ENCODE measurements at places on chromosomes 12 and 14.

- DNase-seq = no peak
Measured at GRCh38 chr12:123229051-123229450, 3.9 kb downstream of the MPHOSPH9 start.

- DNase-seq = no peak
Measured at GRCh38 chr12:3564411-3564810, 73.4 kb downstream of the PRMT8 start.

GRCh38 chr12:131103669-131104462, 150.2 kb downstream of the ADGRD1 start:
- no peak for DNase-seq

DNA sequence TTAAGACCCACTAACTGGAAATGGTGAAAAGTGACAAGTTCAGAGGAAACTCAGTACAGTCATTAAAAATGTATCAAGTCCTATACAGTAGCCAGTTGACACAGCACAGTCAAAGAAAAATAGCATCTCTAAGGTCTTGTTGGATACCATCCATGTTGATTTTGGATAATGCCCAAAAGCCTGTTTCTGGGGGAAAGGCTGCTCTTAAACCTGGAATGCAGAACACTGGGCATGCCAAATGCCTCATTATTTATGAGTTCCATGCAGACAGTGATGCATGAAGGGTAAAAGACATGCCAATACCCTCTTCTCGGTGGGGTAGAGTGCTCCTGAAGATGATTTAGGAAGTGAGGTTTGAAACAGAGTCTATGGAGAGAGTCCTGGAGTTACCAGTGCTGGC, 29.6 kb downstream of the KCNK13 start:
- DNase-seq = no peak

DNA sequence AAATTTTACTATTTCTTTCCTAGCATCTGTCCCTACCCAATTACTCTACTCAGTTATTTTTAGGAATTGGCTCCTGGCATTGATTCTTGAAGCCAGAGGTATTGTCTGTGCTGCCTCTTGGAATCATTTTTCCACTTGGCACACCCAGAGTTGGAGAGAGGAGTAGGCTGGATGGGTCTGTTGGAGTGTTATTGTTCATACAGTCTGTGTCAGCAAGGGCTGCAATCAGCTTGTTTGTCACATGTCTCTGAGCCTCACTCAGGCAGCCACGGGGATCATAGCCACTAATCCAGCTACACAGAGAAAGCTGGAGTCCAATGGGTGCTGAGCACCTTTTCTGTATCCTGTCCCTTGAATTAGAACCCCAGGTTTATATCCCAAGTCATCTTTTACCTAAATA, 176.0 kb upstream of the DYRK2 start:
- no peak for DNase-seq

GRCh38 chr12:28506271-28506670, 316.0 kb downstream of the CCDC91 start:
- DNase-seq = no peak

DNA sequence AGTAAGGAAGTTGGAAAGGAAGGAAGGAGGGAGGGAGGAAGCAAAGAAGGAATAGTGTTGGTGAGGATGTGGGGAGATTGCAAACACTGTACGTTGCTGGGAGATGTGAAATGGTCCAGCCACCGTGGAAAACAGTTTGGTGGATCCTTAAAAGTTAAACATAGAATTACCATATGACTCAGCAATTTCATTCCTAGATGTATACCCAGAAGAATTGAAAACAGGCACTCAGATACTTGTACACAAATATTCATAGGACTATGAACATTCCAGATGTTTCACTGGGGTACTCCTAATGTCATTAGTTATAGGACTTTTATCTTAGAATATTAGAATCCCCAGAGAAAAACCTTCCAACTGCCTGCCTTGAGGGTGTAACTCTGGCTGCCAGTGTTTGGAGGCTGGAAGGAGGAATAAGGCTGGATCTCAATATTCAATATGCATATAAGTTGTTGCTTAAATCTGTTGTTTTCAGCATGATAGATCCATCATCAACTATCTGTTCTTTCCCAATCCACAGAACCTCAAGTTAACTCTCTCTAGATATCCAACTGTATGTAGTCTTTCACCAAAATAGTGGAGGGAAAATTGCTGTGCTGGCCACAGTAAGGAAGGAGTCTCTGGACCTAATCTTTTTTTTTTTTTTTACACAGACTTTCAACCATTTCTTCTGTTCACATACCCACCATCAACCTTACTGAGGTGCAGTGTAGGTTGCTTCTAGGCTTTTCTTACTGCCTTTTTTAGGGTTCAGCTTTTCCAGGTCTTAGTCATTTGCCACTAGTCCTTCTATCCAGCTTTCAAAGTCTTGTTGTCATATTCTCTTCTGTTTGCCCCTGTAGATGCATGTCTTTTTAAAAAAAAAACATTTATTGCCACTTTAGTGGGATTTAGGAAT, 94.5 kb downstream of the DNAI7 start:
- no peak for DNase-seq

GRCh38 chr12:111439657-111440151, 34.0 kb downstream of the SH2B3 start:
- no peak for DNase-seq

GRCh38 chr12:25320123-25321006, 69.6 kb upstream of the KRAS start:
- no peak for DNase-seq

DNA sequence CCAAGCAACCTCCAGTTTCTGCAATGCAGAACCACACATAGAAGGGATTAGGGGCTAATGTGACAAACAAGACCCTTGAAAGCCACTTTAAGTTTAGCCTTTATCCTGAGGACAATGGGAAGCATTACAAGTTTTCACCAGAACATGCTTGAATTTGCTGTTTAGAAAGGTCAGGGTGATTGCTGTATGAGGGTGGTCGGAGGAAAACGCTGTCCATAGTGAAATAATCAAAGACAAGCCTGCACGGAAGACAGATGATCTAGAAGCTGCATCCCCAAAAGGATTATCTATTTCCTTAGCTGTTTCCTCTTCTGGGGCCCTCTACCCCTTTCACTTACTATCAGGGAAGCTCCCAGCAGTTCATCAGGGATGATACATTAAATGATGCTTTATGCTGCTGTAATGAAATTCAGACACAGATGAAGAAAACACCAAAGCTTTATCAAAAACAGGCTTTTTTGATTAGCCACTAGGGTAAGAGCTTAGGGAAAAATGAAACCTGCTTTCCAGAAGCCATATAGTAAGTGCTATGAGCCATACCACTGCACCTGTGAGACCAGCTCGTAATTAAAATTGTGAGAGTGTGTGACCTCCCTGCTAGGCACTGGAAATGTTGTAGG, 6.5 kb downstream of the HAL start:
- DNase-seq = no peak

GRCh38 chr12:98385641-98386040, 129.7 kb upstream of the TMPO start:
- no peak for DNase-seq

- no peak for DNase-seq
Measured at GRCh38 chr14:50447461-50447860, 50.8 kb upstream of the CDKL1 start.
